ENCODE measurements at places on chromosomes 2 and 18.

GRCh38 chr18:79919089-79919488 is 32.4 kb downstream of the SLC66A2 start:
- no peak for DNase-seq

DNA sequence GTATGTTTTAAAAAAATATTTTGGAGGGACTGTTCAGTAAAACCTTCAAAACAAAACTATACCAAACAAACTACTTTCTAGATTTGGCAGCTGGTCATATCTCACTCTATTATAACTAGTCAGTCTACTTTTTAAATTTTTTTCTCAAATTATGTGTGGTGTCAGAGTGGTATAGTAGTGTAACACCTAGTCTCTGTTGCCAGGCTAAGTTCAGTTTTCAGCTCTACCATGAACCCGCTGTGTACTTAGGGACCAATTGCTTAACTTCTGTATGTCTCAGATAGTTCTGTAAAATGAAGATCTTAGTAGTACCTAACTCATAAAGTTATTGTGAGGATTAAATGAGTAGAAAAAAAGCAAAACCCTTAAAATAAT is 54.3 kb downstream of the GPD2 start:
- DNase-seq = no peak

DNA sequence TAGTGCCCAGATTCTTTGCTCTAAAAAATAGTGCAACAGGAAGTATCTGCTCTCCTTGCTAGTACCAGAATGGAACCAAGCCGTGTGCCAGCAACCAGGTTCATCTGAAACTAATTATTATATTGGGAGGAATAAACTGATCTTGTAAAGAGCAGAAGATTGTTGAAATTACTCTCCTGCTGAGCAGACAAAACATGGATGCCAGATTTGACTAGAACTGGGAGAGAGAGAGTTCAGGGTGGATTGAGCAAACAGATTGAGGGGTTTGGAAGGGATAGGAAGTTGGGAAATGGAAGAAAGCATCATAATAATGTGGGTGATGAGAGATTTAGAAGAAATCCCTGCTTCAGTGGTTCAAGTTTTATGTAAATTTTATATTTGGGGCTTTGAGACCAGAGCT is 160.1 kb upstream of the RASGRP3 start:
- no peak for DNase-seq

DNA sequence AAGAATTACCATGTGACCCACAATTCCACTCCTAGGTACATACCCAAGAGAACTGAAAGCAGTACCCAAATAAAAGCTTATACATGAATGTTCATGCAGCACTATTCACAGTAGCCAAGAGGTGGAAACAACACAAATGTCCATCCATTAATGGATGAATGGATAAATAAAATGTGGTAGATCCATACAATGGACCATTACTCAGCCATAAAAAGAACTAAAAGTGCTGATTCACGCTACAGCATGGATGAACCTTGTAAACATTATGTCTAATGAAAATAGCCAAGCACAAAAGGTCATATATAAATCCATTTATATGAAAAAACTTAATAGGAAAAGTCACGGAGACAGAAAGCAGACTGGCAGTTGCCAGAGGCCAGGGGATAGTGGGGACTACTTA is 23.6 kb upstream of the ZFP36L2 start:
- no peak for DNase-seq

- no peak for DNase-seq
These were observed 115.1 kb upstream of the COPS8 start for GRCh38 chr2:236970656-236971010.

DNA sequence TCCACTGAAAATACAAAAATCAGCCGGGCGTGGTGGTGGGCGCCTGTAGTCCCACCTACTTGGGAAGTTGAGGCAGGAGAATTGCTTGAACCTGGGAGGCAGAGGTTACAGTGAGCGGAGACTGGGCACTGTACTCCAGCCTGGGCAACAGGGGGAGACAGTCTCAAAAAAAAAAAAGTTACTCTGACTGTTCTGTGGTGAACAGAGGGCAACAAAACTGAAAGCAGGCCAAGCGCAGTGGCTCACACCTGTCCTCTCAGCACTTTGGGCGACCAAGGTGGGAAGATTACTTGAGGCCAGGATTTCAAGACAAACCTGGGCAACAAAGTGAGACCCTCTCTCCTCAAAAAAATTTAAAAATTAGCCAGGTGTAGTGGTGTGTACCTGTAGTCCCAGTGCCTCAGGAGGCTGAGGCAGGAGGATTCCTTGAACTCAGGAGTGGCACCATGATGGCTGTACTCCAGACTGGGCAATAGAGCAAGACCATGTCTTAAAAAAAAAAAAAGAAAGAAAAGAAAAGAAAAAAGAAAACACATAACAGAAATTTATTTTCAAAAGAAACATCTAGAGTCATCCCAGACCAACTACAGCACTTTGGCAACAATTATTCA is 13.6 kb upstream of the RTN4 start:
- DNase-seq = no peak

DNA sequence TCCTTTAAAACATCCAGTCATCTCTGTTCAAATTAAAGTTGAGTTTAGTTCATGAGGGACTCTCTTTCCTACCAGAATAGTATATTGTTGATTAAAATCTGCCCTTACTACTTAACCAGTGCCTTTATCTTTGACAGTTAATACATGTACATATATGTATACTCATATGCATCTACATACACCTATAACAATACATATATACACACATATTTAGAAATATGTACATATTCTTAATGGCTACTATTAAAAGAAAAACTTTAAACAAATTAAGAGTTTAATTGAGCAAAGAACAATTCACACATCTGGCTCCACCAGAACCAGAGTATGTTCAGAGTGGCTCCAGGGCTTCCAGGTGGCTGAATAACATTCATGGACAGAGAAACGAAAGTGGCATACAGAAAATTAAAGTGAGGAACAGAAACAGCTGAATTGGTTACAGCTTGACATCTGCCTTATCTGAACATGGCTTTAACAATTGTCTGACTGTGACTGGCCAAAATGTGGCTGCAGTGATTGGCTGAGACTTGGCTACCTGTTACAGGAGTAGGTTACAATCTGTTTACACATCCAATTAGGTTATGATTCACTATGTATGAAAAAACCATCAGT is 38.8 kb downstream of the ZNF519 start:
- DNase-seq = no peak

DNA sequence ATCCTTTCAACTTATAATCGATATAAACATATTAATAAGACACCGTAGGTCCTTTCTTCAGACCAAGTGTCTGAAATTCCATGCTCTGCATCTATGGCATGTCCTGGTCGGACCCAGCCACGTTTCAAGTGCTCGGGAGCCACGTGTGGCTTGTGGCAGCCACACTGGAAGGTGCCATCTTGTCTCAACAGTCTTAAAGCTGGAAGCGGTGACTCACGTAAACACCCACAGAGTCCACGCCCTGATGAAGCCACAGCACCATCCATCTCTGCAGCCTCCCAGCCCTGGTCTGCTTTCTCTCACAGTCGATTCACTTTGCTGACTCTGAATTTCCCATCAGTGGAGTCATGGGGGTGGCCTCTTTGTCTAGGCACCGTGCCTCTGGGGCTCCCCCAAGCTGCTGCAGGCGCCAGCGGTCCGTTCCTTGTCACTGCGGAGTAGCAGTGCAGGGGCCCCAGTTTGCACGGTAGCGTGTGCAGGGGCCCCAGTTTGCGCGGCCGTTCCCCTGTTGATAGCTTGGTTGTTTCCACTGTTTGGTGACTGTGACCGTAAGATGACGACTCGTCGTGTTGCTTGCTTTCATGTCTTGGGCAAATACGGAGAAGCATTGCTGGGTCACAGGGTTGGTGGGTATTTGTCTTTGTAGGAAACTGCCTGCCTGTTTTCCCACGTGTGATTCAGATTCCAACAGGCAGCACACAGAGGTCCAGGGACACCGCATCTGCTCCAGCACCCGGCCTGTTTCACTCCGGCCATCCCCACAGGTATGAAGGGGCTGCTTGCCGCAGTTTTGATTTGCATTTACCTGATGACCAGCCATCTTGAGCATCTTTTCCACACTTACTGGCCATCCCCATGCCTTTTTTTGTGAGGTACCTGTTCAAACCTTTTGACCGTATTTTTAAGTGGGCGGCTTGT is 240.3 kb downstream of the HDAC4 start:
- no peak for DNase-seq

DNA sequence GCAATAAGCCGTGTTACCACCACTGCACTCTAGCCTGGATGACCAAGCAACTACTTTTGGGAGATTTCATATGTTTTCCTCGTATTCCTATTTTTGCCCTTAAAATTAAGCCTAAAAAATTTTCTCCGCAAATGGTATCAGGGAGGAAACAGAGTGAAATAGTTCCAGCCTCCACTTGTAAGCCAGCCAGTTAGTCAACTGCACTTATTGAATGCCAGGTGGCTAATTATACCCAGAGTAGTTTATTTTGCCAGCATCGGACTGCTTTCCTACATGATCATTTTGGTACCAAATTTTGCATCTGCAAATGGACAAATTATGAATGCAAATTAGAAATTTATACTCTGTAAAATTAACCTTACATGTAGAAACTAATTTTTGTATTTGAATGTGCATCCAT is 90.2 kb upstream of the ARHGAP28 start:
- DNase-seq = no peak

DNA sequence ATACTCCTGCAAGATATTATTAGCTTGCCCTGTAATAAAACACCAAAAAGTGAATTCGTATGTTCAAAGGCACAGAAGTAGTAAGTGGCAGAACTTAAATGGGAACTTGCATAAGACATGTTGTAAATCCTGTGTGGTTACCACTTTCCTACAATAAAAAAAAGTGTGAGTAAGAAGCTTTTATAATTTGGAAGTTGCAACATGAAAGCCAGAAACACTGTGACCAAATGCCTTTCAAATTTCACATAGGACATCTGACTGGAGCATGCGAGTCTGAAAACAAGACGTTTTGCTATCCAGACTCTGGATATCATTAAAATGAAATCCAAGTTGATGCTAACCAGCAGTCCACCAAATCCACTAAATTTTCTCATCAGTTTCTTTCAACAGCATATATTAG is 886.2 kb upstream of the NRXN1 start:
- no peak for DNase-seq

DNA sequence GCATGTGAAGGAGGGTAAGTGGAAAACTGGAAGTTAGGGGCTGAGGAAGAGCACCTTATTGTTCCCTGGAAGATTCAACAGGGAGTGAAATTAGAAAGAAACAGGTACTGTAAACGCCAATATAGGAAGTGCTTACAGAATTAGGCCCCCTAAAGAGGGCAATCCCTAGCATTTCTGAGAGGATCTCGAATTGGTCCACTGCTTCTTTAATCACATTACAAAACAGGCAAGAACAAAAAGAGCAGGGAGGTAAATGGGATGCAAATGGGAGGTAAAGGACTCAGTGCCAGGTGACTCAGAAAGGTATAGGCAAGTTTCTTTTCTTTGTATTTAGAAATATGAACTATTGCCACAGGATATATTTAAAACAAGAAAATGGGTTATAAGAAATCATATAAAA is 116.4 kb upstream of the FANCL start:
- no peak for DNase-seq

- no peak for DNase-seq
These were observed 462 bp downstream of the CHCHD5 start for GRCh38 chr2:112584891-112585250.

DNA sequence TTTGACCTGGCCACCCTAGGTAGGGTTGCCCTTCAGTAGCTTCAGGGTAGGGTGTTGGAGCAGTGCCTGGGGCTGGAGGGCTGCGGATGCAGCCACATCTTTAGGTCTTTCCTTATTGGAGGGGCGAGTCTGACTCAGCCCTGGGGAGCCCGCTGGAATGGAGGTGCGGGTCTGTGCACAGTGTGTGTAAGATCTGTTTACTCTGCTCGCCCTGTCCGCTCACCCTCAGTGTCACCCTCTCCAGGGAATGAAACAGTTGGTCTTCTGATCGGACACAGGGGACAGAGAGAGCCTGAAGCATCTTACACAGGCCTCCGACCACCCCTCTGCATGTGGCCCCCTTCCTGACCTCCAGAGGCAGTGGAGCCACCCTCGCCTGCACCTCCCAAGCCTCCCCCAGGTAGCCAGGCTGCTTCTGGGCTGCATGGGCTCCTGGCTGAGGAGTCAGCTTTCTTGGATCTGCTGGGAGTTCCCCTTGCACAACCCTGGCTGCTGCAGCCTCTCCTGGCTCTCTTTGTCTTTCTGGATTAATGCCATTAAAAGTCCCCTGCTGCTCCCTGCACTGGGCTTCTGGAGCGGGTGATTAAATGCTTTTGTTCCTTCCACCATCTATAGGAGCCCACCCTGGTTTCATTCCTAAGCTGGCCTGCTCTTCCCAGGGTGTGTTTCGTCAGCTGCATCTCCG is 82.6 kb downstream of the ASB1 start:
- DNase-seq = no peak

DNA sequence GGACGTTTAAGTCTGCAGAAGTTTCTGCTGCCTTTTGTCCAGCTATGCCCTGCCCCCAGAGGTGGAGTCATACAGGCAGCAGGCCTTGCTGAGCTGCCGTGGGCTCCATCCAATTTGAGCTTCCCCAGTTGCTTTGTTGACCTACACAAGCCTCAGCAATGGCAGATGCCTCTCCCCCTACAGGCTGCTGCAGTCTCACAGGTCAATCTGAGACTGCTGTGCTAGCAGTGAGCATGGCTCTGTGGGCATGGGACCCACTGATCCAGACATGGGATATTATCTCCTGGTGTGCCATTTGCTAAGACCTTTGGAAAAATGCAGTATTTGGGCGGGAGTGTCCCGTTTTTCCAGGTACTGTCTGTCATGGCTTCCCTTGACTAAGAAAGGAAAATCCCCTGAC is 726.0 kb downstream of the ERBB4 start:
- DNase-seq = no peak

DNA sequence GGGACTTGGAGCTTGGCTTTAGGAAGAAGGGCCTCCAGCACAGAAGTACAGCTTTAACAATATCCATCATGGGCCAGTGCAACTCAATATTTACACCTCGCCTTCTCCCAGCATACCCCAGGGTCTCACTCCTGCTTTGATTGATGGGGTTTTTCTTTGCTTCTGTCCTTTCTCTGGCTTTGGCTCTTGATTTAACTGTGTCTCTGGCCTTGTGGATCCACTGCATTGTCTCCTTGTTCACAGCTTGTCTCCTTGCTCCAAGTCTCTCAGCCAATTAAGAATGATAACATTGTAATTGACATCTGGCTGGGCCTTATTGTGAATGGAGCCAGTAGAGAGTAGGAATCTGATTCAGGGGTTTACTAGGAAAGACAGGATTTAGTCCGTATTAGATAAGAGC is 1019.5 kb downstream of the TMEM182 start:
- no peak for DNase-seq

- peak; percentile 91 for DNase-seq
These were observed 196.4 kb downstream of the HRH4 start for GRCh38 chr18:24656551-24657443.

GRCh38 chr18:34220081-34220815 is 4.5 kb downstream of the NOL4 start:
- DNase-seq = no peak

Measured in DMS 273 treated with DMSO at 0.1 percent for 48 hours (cell line).